Psoas muscle (tissue), 8 donors: ENCODE measurements at places on chromosomes 6 and 20. TPM values are rescaled to one million over a fixed set of nuclear protein-coding genes. Genes with fewer than 3 reads are reported as not detected.

DNA sequence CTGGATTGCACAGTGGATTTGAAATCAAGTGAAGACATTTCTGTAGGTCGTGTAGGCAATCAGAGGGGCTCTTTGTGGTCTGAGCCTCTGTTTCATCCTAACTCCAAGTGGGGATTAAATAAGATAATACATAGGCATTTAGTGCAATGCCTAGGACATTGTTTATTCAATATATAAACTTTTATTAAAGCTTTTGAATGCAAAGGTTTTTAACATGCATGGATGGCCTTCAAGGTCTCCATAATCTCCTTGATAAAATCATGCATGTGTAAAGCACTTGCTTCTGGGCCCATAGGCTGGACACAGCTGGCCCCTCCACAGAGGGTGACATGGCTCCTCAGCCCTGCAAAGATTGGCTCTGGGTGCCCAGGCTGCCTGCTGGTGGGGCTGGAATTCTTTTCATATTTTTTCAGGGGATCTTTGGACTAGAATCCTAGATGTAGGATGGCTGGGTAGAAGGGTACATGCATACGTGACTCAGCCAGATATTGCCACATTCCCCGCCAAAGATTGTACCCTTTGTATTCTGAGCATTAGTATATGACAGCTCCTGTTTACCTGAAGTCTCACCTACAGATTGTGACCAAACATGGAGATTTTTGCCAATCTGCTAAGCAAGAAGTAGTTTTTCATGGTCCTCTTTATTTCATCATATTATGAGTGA, 19.0 kb upstream of the AVP start:
- no peak for DNase-seq

- DNase-seq: no peak
Observed at GRCh38 chr6:4928426-4928825, 75.4 kb downstream of the RPP40 start.

Gene GLP1R
- total RNA-seq: not detected

- DNase-seq: peak; percentile 82
Observed at GRCh38 chr6:134175532-134176263, 123.3 kb upstream of the SLC2A12 start.

Gene FNDC1
- 0.79 TPM for total RNA-seq

- DNase-seq: no peak
Observed at GRCh38 chr6:17714879-17715851, 8.4 kb upstream of the NUP153 start.

- no peak for DNase-seq
Observed at GRCh38 chr6:150741633-150742200, 123.8 kb upstream of the MTHFD1L start.

DNA sequence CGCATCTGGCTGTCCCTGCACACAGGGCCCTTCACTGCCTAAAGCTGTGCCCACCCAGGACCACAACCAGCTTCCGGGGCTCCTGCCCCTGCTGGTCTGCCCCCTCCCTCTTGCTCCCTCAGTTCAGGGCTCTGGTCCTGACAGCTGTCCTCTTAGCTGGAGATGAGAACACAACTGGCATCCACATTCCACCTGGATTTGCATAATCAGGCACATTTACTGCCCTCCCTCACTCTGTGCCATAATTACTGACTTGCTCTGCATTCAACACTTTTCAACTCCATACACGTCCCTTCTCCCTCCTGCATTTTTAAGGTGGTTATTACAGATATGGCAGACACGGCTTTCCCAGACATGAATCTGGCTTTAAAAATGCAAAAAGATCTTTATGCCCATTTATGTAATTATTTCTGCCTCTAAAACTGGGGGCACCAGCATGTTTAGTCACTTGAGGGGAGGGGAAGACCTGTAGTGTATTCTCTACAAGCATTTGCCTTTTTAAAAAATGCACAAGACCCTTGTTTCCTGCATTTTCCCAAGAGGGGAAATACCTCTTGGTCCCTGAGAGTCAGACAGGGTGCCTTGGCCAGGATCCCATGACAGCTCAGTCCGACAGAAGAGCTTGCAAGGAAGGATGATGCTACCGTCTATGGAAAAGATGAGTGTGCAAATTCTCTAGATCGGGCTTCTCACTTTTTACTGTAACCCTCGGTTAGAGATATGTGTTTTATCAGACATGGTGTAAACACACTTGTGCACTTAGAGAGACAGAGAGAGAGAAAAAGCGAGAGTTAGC, 401.8 kb downstream of the PREX1 start:
- DNase-seq: no peak

DNA sequence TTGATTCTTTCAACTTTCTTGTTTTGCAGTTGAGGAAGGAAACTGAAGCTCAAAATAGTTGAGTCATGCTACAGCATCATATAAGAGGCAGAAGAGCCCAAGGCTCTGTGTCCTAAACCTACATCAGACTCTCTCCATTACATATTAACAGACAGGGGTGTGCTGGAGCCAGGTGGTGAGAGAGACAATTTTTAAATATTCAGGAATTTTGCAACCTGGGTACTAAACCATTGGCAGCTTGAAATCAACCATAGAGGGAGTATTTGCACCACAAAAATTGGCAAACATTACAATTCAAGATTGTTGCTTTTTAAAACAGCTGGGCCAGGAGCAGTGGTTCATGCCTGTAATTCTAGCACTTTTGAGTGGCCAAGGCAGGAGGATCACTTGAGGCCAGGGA, 65.8 kb upstream of the SOX4 start:
- no peak for DNase-seq

DNA sequence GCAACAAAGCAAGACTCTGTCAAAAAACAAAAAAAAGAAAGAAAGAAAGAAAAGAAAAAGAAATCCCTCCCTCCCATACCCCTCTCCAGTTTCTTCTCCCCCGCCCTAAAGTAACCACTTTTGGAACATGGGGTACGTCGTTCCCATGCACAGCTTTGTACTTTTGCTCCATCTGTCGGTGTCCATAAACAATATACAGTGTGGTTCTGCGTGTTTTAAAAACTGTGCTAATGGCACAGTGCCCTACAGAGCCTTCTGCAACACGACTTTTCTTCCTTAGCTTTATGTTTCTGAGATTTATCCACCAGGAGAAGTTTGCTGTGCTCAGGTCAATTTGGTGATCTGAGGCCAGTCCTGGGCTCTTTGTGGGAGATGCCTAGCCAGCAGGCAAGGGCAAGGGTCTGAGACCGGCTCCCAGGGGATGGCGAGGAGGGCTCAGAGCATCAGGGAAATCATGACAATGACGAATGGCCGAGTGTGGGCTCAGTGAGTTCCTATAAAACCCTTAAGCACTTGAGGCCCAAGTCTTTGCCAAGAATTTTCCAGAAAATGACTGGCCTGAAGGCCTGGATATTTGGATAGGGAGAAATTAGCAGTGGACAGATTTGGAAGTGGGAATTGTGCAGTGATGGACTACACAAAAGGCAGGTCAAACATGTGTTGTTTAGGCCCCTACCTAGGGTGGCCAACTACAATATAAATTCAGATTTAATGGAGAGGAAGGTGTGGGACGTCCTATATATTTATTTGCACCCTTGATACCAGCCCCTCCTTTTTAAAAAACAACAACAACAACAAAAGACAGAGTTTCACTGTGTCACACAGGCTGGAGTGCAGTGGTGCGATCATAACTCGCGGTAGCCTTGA, 1.9 kb upstream of the BCAS4 start:
- peak; percentile 43 for DNase-seq

Gene DZANK1
- 0.47 TPM for total RNA-seq

GRCh38 chr20:47648943-47649342, 136.3 kb downstream of the SULF2 start:
- DNase-seq: no peak

DNA sequence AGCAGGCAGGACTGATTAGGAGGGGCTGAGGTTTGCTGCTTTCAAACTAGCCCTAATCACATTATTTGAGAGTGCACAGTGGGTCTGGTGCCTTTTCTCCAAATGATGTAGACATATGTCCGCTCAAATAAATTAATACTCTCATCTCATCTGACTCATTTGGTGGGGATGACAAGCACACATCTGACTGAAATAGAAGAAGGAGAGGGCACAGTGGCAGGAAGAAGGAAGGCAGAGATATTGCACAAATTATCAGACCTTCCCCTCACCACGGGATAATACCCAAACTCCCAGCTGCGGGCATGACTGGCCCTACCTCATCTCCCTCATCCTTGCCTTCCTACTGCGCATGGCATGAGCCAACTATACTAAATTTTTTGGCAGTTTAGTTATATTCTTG, 33.9 kb upstream of the TNFRSF21 start:
- DNase-seq: no peak

Gene CTAGE9
- total RNA-seq: not detected

Gene RAET1L
- not detected for total RNA-seq

GRCh38 chr6:162404951-162405350, 322.6 kb downstream of the PRKN start:
- no peak for DNase-seq

DNA sequence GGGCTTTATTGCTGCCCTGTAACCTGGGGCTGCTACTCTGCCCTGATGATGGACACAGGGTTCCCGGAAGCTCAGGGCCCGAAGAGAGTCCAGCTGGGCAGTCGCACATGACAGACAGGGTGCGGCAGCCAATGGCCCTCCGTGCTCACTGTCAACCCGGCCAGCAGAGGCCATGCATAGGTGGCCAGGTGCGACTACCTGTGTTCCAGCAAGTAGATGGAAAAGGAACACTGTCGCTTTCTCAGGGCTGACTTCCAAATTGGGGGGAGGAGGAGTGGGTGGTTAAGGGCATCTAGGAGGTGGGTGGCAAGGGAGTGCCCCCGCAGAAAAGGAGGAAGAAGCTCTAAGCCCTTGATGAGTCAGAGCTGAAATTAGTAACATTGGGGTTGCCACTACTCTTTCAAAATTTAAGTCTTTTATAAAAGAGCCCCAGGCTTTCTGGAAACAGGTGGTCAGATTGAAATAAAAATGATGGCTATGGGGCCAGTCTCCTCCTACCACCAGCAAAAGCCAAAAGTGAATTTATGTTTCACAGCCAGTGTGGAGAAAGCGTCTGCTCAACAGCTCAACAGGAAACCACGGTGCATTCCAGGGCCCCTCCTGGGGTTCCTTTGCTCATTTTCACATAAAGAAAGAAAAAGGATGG, 2.3 kb upstream of the RAMACL start:
- DNase-seq: no peak

Gene OR2H1
- not detected for total RNA-seq
